Left lobe of liver (tissue), 2 donors: ENCODE measurements at places on chromosomes 1 and 21.
A peak's percentile ranks its signal among the peaks of the same experiment; 100 is the strongest.

GRCh38 chr21:42377211-42377950 is 11.0 kb upstream of the TFF1 start:
- no peak for DNase-seq

DNA sequence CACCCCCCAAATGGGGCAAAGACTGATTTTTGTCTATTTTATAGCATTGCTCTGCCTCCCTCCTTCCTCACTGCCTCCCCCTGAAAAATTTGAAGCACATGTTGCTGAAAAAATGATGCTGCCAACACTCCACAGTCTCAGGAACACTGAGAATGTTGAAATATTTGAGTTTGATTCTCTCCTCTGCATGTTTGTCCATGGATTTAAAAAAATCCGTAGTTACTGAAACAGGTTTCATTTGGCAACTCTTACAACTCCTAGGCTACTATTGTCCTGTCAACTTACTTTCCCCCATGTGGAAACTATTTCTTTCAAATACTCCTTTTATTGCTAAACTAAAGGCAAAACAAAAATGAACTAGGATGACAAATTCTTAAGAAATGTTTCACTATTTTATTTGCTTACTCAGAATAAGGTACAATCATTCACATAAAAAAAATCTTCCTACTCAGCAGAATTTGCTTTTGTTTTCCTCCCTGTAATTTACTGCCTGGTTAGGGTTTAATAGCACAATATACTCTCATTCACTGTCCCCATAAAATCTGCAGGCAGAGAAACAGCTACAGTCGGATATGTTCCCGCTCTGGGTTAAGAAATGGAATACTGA is 50.2 kb downstream of the C21orf91 start:
- DNase-seq = no peak

DNA sequence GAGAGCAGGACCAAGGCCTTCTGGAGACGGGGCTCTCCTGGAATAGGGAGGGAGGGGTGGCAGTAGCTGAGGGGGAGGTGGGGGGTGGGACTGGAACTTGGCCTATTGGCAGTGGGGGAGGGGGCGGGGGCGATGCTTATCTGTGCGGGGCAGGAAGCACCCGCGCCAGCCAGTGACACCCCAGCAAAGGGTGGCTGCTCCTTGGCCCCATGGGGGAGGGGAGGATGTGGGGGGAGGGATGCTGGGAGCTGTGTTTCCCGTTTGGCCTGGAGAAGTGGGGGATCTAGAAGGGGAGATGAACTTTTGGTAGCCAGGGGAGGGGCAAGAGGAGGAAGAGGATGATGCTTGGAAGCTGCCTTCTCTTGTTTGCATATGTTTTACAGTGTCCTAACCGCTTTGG is 11.0 kb downstream of the ZBTB7B start:
- DNase-seq = no peak

DNA sequence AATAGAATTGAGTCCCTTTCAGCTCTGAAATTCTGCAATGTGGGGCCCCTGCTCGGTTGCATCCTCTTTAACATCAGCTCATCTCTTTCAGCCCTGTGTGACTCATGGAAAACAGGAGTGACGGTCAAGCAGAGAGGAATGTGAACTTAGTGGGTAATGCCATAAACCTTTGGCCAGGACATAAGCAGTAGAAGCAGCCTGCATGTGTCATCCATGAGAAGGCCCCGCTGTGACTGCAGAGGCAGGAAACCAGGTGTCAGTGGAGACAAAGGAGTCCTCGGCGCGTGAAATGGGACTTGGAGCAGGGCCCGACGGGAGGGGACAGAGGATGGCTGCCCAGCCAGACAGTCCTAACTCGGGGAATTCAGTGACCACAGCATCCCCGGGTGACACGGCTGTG is 21.1 kb upstream of the EPHB2 start:
- no peak for DNase-seq

GRCh38 chr1:161973924-161974845 is 49.5 kb downstream of the OLFML2B start:
- peak; percentile 72 for DNase-seq
